PC-3 (cell line): ENCODE measurements at places on chromosomes 2 and 18. TPM values are rescaled to one million over a fixed set of nuclear protein-coding genes. Genes with fewer than 3 reads are reported as not detected.
A peak's percentile ranks its signal among the peaks of the same experiment; 100 is the strongest.

DNA sequence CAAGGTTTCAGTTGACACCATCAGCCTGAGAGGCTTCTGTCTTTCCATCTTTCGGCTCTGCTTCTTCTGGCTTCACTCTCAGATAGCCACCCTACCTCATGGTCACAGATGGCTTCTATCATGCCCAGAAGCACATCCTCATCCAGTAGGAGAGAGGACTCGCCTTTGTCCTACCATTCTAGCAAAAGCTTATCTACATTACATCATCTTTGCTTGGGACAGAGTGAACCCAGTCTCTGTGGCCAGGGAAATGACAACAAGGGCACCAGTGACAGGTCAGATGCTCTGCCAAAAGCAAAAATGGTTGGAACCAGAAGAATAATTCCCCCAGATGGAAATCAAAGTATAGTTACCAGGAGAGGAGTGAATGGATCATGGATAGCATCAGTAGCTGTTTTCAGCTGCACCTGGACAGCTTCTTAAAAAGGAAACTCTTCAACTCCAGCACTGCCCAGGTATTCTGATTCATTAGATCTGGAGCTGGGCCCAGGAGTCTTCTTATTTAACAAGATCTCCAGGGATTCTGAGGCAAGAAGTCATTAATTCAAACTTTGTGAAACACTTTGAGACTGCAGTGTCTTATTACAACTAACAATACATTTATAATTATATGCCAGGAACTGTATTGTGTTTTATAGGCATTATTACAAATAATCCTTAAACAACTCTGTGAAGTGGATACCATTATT is 257.7 kb upstream of the UBE2E3 start:
- H3K4me1 ChIP-seq, result peaks cover 27% of the 10 kb centered on the region
- H3K27me3 ChIP-seq, result no peaks in the 10 kb centered on the region
- no peak overlapping the region for H3K4me3 ChIP-seq
- H3K36me3 ChIP-seq, result peaks cover 12% of the 10 kb centered on the region

DNA sequence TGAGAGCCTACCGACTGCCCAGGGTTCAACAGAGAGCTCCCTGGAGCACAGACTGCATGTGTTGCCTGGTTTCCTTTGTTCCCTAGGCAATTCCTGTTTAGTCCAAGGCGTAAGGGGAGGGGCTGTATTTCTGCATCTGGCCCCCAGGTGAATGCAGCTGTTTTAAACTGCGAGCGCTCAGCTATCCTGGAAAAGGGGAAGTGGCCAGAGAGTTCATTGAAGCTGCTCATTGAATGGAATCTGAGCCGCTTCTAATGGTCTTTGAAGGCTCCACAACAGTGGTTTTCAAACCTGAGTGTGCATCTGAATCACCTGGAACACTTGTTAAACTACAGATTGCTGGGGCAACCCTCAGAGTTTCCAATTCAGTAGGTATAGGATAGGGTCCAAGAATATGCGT is 18.1 kb downstream of the MAPK4 start:
- DNase-seq, result no peak
- no peaks in the 10 kb centered on the region for H3K4me1 ChIP-seq
- H3K27ac ChIP-seq, result no peak overlapping the region
- H3K27me3 ChIP-seq, result peaks cover 9% of the 10 kb centered on the region; the same call in 1 of the 2 replicates
- no peaks in the 10 kb centered on the region for H3K36me3 ChIP-seq

DNA sequence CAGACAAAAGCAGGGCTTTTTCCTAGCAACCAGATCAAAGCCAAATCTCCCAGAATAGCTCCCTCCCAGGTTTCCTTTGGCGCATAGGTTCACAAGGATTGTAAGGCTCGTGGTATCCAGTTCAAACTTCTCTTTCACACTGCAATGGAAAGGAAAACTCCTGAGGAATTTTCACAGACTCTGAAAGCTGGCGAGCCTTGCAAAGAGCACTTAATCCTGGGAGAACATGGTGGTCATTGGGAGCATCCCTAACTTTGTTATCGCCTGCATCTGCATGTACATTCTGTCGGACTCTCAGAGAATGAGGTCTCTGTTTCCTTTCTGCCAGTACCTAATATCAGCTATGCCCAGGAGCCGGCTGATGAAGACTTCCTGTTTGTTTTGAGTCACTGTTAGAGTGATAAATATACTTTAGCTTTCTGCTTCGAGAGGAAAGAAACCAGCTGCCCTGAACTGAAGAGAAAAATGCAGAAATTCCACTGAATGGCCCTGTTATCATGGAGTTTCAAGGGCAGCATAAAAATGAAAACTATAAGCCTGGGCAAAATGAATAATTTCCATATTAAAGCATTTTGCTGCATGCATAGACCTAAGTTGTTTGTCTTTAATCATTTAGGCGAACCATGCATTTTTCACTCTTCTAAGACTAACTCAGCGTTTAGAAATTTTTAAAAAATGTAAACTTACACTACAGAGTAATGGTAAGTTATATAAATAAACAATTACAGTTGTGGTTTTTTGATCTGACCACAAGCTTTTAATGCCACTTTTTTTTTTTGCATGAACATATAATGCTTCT is 76.4 kb upstream of the ZEB2 start:
- DNase-seq, result peak; percentile 83
- peak overlapping the region; percentile 29; the same call in 1 of the 2 replicates for H3K4me3 ChIP-seq
- no peaks in the 10 kb centered on the region for H3K36me3 ChIP-seq
- H3K4me1 ChIP-seq, result peaks cover 19% of the 10 kb centered on the region
- peak overlapping the region; percentile 73 for H3K27ac ChIP-seq
- H3K27me3 ChIP-seq, result no peaks in the 10 kb centered on the region

GRCh38 chr2:974054-974453 is 23.4 kb downstream of the SNTG2 start:
- peaks cover 40% of the 10 kb centered on the region for H3K27me3 ChIP-seq
- no peaks in the 10 kb centered on the region for H3K36me3 ChIP-seq
- no peak for DNase-seq
- H3K27ac ChIP-seq, result no peak overlapping the region

DNA sequence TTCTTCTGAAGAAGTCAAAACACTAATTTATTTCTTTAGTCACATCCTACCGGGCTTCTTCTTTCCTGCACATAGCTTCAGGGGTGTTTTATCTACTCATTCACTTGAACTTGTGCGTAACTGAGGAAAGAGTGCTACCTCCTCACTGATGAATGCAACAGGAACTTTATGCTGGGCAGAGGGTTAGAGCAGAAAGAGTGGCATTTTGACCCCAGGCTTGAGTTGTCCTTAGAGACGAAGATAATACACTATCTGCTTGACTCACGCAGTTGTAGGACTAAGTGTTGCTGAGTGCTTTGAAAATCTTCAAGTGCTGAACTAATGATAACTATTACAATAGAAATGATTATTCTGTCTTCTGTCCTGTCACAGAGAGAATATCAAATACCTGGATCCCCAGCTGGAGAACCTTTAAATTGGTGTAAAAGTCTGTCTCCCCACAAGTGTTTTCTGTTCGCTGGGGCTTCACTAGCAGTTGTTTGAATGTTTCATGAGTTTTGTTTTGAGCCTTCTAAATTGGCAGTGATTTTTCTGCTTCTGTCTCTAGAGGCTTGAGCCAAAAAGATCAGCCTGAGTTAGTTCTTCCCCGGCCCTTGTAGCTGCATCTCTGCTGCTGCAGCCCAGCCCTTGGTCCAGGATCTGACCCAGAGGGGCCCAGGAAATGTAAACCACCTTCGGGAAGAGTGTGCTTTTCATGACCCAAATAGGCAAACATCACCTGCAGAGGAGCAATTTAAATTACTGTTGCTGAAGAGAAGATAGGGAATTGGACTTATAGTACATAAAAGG is 86.3 kb upstream of the LGALSL start:
- H3K27me3 ChIP-seq, result no peaks in the 10 kb centered on the region
- H3K36me3 ChIP-seq, result no peaks in the 10 kb centered on the region
- H3K27ac ChIP-seq, result no peak overlapping the region
- DNase-seq, result no peak
- peaks cover 12% of the 10 kb centered on the region for H3K4me1 ChIP-seq

- peak overlapping the region; percentile 90 for H3K4me3 ChIP-seq
- no peaks in the 10 kb centered on the region for H3K36me3 ChIP-seq
- H3K27me3 ChIP-seq, result no peaks in the 10 kb centered on the region
Measured at GRCh38 chr2:60880643-60881046, 729 bp upstream of the REL start.

DNA sequence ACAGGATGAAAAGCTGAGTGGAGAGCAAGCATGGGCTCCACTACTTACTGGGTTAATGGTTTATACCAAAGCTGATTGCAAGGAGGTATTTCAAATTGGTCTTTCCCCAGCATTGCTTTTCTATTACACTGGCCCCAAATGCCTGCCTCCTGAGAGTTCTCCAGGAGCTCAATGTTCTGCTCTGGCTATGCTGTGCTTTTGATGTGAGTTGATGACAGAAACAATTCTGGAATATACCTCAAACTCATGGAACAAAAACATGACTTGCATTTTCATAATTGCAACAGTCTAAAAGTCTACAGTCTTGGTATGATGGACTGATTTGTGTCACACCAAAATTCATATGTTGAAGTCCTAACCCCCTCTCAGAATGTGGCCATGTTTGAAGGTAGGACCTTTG is 258.0 kb downstream of the CDH20 start:
- no peak overlapping the region for H3K27ac ChIP-seq
- H3K4me1 ChIP-seq, result no peaks in the 10 kb centered on the region
- H3K36me3 ChIP-seq, result no peaks in the 10 kb centered on the region
- DNase-seq, result no peak
- H3K27me3 ChIP-seq, result no peaks in the 10 kb centered on the region
- no peak overlapping the region for H3K4me3 ChIP-seq

Gene NEU2
- 4.0 and 4.5 TPM in 2 replicates for total RNA-seq

Gene MYO7B
- 28.0 and 37.8 TPM in 2 replicates for total RNA-seq

Gene ATAD2B
- total RNA-seq, result 8.6 TPM in 2 replicates

Gene VIL1
- total RNA-seq, result 0.26 and 0.92 TPM in 2 replicates

Gene CFAP221
- not detected in 2 replicates for total RNA-seq
